ENCODE measurements at places on chromosomes 6 and 20. TPM values are rescaled to one million over a fixed set of nuclear protein-coding genes. Genes with fewer than 3 reads are reported as not detected.

HLA-DPA1 gene
- total RNA-seq: not detected

RSPH9 gene
- total RNA-seq: 0.66 TPM

ROS1 gene
- under 0.01 TPM for total RNA-seq

DNAAF9 gene
- 15.3 TPM for total RNA-seq

EYS gene
- under 0.01 TPM for total RNA-seq

CARMIL1 gene
- 15.3 TPM for total RNA-seq

PHF20 gene
- total RNA-seq: 20.1 TPM

ADGB gene
- total RNA-seq: not detected

CD83 gene
- total RNA-seq: 0.22 TPM

RNGTT gene
- total RNA-seq: 38.1 TPM

Data from placental pericyte (primary cell).